NCI-H510A (cell line): ENCODE measurements at places on chromosomes 16 and 17.

- no peak for DNase-seq
These were observed 20.2 kb downstream of the NGFR start for GRCh38 chr17:49515196-49515770.

DNA sequence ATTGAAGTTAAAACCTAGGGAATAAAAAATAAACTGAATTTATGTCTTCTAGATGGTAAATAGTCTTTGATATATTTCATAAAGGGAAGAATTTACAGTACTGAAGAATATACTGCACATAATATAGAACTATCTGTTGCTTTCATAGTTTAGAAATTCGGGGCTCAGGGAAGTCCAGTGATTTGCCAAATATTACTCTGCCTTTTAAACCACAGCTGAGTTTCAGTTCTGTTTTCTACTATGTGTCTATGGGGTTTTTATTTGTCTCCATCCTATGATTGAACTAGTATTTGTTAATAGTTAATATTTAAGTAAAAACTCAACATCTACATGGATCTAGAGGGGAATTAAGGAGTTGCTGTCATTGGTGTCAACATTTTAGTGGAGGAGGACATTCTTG lies 715.0 kb upstream of the CDH8 start:
- DNase-seq = no peak

- DNase-seq = peak; percentile 41
These were observed 709 bp downstream of the RAB34 start for GRCh38 chr17:28716740-28717577.

DNA sequence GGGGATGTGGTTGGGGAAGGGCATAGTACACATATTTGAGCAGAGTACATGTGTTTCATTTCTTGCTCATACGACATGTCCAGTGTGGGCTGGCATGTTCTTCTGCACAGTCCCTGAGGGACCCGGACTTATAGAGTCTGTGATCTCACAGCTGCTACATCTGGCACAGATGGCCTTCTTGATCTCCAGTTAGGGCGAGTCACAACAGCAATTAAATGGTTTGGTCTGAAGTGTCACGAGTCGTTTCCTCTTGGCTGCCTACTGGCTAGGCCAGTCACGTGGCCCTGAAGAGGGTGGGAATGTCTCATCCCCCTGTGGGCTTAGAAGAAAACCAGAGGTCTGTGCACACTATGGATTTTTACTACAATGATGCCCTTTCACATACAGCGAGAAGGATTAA lies 443.6 kb downstream of the WWOX start:
- DNase-seq = peak; percentile 40

- DNase-seq = peak; percentile 69
These were observed 44.2 kb downstream of the WDR45B start for GRCh38 chr17:82603981-82604448.

- no peak for DNase-seq
These were observed 234.4 kb downstream of the ZNF423 start for GRCh38 chr16:49621241-49622083.

DNA sequence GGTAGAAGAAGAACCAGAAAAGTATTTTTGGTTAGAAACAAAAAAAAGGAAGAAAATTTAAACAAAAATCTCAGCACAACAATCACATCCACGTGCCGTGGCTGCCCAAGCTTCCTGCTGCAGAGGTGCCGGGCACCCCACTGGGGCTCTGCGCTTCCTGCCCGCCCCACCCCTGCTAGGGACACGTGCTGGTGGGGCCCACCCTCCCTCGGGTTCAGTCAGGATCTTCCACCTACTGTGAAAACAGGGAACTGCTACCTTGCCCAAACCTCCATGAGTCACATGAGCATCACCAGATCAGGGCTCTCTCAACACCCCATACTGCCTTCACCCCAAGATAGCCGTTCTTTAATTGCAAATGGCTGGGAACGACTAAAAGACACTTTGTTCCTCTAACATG lies 24.4 kb upstream of the CYTH1 start:
- DNase-seq = no peak

- no peak for DNase-seq
These were observed 40.7 kb downstream of the SOST start for GRCh38 chr17:43717913-43718312.

- DNase-seq = no peak
These were observed 14.1 kb upstream of the C16orf95 start for GRCh38 chr16:87331241-87331801.

- DNase-seq = no peak
These were observed 2.7 kb downstream of the KRT36 start for GRCh38 chr17:41486809-41487530.

GRCh38 chr17:8041249-8041928 lies 2.5 kb downstream of the ALOX15B start:
- no peak for DNase-seq

DNA sequence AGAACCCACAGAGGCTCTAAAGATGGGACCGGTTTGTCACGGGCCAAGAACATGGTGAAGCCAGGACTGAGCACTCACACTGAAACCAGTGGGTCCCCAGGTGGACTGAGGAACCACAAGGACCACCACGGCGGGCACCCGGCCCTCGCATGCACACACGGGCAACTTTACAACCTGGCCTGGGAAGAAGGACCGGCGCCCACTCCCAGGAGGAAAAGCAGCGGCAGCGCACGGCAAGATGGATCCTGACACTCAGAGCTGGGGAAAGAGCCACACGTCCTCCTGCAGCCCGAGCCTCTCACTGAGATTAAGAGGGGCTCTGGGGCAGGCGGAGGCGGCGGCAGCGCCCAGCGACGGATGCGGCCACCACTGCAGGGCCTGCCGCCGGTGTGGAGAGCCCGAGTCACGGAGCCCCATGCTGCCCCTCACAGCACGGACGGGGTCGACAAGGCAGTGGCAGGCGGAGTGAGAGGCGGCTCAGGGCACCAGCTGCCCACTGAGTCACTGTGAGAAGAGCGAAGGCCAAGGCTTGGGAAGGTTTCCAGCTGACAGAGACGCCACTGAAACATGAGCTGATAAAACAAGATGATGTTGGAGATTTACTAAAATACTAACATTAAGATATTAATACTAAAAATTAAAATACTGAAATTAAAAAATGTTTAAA lies 118.3 kb downstream of the ANKRD11 start:
- DNase-seq = no peak

DNA sequence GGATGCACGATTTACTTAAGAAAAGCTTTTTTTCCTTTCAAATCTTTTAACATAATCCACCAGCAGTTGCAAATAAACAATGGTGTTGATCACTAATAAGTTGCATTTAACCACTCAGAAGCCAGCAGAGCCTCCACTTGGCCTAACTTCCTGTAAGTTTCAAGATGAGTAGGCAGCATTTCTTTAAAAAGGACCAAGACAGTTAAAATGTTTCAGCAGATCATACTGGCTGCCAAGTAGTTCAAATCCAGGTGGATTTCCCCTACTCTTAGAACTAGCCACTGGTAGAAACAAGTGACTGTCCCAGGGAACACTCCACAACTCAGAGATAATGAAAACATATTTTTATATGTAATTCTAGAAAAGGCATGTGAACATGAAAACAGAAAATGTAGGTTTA lies 17.0 kb upstream of the RFFL start:
- DNase-seq = no peak

DNA sequence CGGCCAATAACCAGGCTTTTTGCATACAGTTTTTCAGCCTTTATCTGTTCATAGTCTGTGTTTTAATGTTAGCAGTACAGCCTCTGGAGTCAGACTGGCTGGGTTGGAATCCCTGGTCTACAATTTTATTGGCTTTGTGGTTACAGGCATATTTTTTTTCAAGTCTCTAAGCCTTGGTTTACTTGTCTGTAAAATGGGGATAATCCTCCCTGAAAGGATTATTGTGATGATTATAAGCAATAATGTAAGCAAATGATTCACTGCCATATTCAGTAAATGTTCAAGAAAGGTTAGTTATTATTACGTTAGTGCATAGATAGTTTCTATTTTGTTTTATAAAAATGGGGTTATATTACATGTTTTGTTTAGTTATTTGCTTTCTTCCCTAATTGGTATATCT lies 15.7 kb downstream of the COX10 start:
- no peak for DNase-seq

- no peak for DNase-seq
These were observed 172.6 kb downstream of the CCT6B start for GRCh38 chr17:34788696-34789095.

GRCh38 chr17:65588181-65588808 lies 26.8 kb upstream of the AXIN2 start:
- DNase-seq = peak; percentile 70

DNA sequence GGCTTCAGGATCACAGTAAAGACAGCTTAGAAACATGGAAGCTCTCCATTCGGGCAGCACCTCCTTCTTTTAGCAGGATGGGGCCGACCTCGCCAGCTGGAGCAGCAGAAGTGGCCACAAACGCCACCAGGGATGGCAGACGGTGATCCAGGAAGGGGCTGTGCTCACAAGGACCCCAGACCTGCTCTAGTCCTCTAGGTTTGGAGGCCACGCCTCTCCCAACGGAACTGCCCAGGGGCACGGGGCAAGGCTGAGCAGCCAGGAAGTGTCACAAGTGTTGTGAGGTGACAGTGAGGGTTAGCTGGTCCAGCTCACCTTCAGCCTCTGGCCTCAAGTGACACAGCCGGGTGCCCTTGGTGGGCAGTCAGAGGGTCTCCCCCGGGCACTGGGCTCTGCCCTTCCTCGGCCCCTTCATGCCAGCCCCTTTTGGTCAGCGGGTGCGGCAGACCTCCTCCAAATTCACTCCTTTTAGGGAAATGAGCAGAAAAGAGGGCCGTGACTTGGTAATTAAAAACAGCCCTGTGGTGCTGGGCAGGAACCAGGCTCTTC lies 20.4 kb downstream of the CEP295NL start:
- no peak for DNase-seq

DNA sequence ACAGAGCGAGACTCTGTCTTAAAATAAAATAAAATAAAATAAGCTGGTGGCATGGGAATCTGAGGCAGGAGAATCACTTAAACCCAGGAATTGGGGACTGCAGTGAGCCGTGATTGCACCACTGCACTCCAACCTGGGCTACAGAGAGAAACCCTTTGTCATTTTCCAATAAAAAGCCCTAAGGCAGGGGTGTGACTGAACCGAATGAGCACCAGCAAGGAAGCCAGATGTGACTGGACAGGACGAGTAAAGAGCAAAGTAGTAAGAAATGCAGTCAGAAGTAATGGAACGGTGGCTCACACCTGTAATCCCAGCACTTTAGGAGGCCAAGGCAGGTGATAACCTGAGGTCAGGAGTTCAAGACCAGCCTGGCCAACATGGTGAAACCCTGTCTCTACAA lies 3.8 kb upstream of the RPL23 start:
- DNase-seq = no peak

DNA sequence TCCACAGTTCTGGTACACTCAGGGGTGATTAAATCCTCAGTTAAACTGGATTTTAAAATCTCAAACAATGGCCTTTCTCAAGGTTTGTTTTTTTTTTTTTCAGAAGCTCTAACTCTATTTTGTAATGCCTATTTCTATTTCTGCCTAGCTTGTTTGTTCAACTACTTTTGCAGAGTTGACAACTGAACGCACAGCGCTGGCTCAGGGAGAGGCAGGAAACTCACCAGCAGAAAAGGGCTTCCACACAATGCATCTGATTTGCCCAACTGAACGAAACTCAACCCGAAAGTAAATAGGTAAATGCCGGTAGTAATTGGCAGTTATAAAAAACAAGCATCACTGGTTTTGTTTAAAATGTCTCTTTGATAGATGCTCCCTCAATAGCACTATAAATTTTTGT lies 52.7 kb upstream of the CNEP1R1 start:
- DNase-seq = no peak

- no peak for DNase-seq
These were observed 15.2 kb upstream of the KPNA2 start for GRCh38 chr17:68020409-68020756.

DNA sequence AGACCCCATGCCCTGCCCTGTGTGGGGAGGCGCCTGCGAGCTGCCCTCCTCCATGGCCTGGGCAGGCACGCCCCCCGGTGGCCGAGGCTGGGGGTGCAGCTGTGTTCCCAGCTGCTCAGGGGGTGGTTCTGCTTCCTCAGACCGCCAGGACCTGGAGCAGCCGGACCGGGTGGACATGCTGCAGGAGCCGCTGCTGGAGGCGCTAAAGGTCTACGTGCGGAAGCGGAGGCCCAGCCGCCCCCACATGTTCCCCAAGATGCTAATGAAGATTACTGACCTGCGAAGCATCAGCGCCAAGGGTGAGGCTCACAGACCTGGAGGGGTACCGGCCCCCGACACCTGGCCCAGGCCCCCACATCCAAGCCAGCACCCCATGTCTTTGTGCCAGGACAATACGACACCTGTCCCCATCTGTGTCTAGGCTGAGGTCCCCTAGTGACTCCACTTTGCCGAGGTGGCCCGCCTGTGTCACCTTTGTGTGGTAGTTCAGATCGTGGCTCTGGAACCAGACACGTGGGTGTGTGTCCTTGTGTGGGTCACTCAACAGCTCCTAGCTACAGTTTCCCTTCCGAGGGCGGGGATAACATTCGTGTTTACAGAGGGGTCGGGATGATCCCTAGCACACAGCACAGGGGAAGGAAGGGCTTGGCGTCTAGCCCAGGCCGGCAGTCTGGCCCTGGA lies 9.3 kb downstream of the GJD3 start:
- no peak for DNase-seq

- DNase-seq = no peak
These were observed 196.7 kb upstream of the GSE1 start for GRCh38 chr16:85416228-85417109.

DNA sequence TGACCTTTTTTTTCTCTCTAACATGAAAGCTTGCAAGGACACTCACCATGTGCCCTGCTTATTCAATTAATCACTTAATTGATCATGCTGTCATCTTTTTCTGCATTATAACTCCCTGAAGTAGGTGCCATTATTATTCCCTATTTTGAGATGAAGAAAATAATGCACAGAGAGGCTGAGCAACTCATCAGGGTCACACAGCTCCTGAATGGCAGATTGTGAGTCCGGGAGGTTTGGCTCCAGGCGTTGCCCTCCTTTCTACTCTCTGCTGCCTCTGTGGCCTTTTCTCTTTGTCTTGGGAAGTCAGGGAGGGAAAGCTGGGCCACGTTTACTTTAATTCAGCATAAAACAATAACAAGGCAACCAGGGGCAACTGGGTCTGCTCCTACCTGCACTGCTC lies 17.2 kb upstream of the N4BP1 start:
- no peak for DNase-seq

GRCh38 chr17:57004944-57005579 lies 27.1 kb downstream of the SCPEP1 start:
- DNase-seq = no peak

- no peak for DNase-seq
These were observed 4.1 kb downstream of the NEURL4 start for GRCh38 chr17:7325031-7325528.

DNA sequence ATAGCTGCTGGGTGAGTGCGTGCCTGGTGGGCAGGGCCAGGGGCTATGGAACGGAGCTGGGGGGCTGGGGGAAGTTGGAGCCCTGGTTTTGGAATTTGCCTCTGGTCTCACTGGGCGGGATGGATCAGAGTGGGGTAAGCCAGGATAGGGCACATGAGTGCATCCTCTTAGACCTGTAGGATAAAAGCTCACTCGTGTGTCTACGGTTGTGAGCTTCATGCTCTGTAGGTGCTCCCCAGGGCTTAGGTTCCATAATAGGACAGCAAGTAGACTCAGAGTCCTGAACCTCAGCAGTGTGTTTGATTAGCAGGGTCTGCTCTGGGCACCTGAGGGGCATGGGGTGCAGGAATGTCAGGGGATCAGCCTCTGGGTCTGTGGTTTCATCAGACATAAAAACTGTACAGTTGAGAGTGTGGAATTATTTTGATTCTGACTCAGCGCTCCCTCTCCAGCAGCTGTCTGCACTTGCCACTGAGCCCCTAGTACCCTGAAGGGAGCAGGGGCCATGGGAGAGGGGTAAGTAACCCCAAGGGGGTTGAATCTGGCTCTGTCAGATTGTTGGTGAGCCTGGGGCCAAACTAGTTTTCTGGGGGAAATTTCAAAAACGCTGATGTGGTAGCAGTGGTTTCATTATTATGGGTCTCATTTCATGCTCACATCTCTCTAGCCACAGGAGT lies 84.2 kb upstream of the LGALS9 start:
- no peak for DNase-seq
